ELF-1 (cell line): ENCODE measurements at places on chromosomes 5 and 9.

DNA sequence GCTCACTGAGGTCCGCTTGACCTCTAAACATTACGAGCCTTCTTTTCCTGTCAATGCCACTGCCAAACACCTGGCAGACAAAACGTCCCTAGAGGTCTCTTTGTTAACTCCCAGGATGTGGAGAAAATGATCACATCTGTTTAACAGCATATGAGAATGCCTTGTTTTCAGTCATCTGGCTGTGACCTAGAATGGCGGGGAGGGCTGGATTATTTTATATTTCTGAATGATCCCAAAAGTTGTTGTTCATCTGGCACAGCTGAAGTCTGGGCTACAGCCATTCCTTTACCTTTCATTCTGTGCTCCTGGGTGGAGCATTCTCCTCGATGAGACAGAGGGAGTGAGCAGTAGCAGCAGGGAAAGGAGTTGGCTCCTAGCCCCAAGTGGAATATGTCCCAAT lies 138.2 kb downstream of the PRDM6 start:
- DNase-seq: no peak

DNA sequence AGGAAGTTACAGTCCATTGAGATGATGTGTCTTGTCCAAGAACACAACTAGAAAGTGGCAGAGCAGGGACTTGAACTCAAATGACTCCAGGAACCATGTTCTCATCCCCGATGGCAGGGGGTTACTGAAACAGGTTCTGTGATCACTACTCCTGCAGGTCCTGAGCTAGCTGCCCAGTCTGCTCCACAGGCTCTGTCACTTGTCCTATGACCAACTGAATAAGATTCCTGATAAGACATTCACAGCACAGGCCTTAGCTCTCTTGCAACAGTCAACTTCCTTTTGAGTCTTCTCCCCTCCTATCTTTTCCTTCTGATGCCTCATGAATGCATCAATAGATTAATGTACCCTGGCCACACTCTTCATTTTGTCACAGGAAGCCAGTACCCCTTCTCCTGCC lies 109.2 kb downstream of the SH3TC2 start:
- DNase-seq: no peak

DNA sequence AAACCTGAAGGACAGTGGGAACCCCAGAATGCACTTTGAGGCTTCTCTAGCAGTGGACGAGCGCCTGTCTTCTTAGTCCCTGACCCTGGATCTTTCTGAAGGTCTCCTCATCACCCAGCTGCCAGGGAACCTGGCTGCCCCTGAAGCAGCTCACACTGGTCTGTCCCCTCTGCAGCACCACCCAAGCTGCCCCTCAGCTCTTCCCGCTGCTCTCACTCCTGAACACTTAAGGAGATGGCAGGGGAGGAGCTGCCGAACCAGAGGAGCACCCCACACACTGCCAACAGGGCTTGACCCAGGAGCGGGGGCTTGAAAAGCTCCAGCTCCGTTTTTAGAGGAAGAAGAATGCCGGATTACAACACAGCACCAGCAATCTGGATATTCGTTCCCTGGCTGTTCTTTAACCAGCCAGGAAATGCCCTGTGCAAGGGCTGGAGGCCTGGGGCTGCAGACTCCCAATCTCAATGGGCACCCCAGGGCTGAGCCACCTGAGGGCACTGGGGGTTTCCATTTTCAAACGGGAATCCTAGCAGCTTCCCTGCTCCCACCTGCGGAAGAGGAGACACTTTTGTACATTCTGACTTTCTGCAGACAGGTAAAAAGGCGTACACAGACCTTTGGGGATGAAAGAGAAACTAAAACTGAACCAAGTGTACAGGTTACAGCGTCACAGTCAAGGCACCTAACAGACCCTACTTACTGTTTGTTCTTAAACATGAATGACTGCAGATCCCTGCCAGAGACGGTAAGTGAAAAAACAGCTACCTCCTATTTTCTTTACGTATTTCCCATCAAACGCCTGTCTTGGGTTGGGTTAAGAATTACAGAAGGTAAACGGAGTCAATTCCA lies 36.3 kb downstream of the GOLM1 start:
- no peak for DNase-seq

- DNase-seq: peak; percentile 70
Measured at GRCh38 chr9:92191801-92192200, 76.6 kb upstream of the SPTLC1 start.

- DNase-seq: peak; percentile 60
Measured at GRCh38 chr5:34491251-34491620, 164.9 kb upstream of the RAI14 start.

DNA sequence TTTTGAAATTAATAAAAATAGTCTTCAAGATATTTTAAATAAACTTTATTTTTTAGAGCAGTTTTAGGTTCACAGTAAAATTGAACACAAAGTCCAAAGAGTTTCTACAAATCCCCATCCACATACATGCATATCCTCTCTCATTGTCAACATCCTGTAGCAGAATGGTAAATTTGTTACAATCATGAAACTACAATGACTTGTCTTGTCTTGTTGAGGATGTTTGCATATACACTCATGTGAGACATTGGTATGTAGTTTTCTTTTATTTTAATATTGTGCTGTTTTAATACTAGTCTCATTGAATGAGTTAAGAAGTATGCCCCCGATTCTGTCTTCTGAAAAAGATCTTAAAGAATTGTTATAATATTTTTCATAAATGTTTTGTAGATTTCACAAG lies 447.0 kb upstream of the EDIL3 start:
- no peak for DNase-seq

DNA sequence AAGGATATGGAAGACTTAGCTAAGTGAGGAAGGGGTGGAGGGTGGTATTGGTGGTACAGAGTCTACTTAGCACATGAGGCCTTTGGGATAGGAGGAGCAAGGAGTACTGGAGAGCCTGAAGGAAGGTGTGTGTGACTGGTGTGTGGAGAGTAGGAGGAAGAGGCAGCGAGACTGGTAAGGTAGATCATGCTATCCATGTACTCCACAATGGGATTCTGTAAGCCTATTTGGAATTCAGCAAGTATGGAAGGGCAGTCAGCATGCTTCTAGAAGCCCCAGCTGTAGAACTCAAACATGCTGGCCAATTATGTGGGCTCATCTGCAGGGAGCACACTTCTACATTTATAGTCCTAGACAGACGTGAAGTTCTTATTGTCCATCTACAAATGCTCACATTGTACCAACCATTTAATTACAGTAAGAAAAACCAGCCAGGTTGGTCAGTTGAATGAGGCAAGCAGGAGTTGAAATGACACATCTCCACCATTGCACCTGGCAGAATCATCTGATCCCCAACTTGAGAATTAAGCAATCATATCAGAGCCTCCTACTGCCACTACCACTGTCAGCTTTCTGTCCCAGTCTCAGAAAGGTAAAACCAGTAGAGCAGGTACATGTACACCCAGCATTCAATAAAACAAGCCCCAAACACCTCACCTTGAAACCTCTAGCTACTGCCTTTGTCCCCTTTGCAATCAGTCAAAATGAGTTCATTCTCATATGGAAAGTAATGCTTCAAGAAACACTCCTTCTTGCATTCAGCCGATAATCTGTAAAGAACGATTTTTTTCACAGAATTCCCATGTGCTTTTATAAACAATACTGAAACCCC lies 60.9 kb upstream of the GLRX start:
- DNase-seq: no peak

DNA sequence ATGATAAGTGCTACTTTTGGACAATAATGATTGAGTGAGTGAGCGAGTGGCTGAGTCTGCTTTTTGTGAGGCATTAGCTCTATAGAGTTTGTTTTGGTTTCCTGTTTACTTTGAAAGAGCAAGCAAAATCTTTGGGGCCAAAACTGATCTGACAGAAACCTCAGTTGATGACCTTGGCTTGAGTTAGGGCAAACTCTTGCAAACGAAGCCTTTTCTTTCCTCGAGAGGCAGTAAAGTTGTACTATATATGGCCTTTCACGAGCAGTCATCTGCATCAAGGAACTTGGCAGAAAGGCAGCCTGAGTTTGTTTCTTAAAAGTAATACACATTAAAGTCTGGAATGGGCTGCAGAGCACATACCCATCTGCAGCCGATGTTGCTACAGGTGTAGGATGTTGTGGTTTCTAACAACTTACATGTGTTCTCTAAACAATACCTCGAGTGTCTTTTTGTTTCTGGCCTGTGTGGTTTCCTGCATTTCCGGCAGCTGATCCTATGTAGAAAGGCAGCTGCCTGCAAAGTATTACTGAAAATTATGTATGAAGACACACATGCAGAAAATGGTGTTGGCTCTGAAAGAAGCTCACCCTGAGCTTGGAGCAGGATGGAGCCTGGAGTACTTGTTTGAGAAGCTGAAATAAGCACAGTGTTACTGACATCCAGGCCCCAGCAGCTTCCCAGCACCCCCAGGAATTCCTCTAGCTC lies 60.8 kb downstream of the FOXD1 start:
- no peak for DNase-seq

DNA sequence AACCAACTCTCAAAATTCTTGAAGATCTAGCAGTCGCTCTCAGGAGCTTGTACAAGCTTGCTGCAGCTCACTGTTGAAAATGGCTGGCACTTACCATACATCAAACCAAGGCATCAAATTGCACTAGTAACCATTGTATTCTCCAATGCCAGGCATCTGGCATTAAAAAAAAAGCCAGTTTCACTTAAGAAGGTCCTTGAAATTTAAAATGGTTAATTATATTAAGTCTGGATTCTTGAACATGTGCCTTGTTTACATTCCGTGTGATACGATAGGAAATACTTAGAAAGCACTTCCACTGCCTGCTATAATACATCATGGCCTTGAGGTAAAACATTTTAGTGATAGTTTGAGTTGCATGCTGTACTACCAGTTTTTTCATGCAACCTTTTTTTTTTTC lies 300.7 kb downstream of the KDM4C start:
- no peak for DNase-seq

GRCh38 chr5:120055858-120056257 lies 408.2 kb upstream of the PRR16 start:
- DNase-seq: no peak

DNA sequence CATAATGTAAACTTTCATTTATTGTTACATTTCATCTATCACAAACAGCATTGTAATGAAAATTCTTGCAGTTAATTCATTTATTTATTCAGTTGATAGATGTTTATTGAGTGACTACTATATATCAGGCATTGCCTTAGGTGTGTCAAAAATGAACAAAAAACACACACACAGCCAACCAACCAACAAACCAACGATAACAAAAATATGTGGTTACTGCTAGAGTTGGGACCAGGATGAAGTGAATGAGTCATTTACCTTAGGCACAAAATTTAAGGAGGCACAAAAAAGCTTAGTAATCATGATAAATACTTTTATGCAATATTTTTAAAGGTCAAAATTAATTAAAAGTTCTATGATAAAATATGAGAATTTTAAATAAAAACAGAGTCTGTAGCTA lies 223.4 kb downstream of the CSNK1G3 start:
- no peak for DNase-seq

- DNase-seq: peak; percentile 55
Measured at GRCh38 chr9:130847306-130848217, 12.5 kb downstream of the ABL1 start.

DNA sequence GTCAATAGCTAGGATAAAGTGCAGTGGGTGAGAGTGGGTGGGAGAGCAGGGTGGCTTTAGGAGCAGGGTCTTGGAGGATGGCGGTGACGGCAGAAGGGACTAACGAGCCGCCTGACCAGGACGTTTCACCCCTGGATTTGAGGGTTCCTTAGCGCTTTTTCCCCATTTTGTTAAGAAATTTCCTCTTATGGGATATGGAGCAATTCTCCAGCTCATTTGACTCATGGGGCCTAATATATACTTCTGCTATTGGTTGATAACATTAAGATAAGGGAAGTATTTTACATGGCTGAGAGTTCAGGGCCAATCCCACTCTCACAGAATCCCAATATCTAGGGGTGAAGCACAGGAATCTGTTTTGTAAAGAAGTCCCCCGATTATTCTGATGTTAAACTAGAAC lies 17.6 kb downstream of the CD180 start:
- DNase-seq: no peak

DNA sequence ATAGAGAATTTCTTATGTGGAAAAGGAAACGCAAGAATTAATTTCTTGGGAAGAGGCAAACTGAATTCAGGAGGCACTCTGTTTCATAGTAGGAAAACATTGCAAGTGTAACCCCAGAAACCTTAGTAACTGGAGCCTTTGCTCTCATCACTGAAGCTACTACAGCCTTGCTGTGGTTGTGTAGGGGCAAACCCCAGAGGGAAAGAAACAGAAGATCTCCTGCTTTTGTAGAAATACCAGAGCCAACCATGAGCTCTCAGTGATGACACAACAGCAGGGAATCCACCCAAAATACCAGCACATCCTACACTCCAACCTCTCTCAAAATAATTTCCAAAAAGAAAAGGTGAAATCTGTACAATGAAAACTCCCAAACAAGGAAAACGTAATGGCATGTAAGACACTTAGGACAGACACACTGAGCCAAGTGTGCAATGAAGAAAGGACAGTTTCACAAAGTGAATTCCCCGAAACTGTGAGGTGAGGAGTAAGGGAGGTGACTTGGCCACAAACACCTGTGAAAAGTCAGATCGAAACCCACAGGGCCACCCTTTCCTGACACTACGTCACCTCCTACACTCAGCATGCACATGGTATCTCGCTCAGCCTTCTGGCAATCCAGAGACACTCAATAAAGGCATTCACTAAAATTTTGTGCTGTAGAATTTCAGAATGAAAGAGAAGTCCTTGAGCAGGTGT lies 8.5 kb upstream of the ACSL6 start:
- DNase-seq: no peak

GRCh38 chr5:16976625-16977008 lies 40.5 kb upstream of the MYO10 start:
- DNase-seq: no peak
